ENCODE measurements at places on chromosomes 5 and 9. TPM values are rescaled to one million over a fixed set of nuclear protein-coding genes. Genes with fewer than 3 reads are reported as not detected.

GOLM1 gene
- total RNA-seq: 46.7 TPM

GRCh38 chr5:139764886-139765408 is 30.7 kb upstream of the PSD2 start:
- H3K36me3 ChIP-seq: no peaks in the 10 kb centered on the region
- no peaks in the 10 kb centered on the region for H3K4me1 ChIP-seq
- no peak overlapping the region for H3K4me3 ChIP-seq
- no peak overlapping the region for H3K27ac ChIP-seq

DNA sequence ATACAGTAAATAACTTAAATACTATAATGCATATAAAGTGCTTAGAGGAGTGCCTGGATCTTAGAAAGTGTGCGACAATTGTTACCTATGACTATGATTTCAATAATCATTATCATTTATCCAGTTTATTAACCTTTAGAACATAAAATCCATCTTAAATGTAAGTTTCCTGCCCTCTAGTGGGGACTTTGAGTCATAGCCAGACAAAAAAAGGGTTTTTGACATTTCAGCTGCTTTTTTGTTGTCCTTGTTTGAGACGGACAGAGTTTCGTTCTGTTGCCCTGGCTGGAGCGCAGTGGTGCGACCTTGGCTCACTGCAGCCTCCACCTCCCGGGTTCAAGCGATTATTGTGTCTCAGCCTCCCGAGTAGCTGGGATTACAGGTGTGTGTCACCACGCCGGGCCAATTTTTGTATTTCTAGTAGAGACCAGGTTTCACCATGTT is 9.7 kb upstream of the C9orf152 start:
- H3K4me3 ChIP-seq: peak overlapping the region; percentile 24
- H3K27me3 ChIP-seq: no peaks in the 10 kb centered on the region
- H3K4me1 ChIP-seq: no peaks in the 10 kb centered on the region
- H3K27ac ChIP-seq: no peak overlapping the region
- H3K36me3 ChIP-seq: no peaks in the 10 kb centered on the region
- DNase-seq: peak; percentile 70

SMC2 gene
- total RNA-seq: 6.7 TPM

DNA sequence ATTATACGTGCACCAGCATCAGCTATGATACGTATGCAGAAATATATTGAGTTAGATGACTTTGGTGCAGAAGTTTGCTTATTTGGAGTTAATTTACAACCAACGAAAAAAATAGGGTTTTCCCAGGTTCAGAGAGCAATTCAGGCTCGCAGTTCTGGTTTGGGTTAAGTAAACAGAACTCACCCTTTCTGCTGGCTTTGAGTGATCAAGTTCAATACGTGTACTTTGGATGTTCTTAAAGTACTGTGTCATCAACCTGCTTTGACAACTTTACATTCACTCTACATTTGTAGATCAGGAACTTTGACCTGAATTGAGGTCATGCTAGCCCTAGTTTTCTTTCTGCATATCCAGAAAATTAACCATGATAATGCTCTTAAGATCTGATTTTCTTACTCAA is 40.7 kb downstream of the ACOT12 start:
- H3K4me3 ChIP-seq: no peak overlapping the region
- DNase-seq: no peak
- no peaks in the 10 kb centered on the region for H3K4me1 ChIP-seq
- H3K27ac ChIP-seq: no peak overlapping the region
- no peaks in the 10 kb centered on the region for H3K27me3 ChIP-seq

CCNO gene
- not detected for total RNA-seq

PCDHGA7 gene
- total RNA-seq: 6.8 TPM

IL13 gene
- total RNA-seq: not detected

GRCh38 chr9:119736491-119737454 is 367.5 kb upstream of the BRINP1 start:
- DNase-seq: no peak
- no peak overlapping the region for H3K4me3 ChIP-seq
- no peaks in the 10 kb centered on the region for H3K4me1 ChIP-seq

All from fibroblast of lung (primary cell).